ENCODE measurements at places on chromosomes 12 and 14.

DNA sequence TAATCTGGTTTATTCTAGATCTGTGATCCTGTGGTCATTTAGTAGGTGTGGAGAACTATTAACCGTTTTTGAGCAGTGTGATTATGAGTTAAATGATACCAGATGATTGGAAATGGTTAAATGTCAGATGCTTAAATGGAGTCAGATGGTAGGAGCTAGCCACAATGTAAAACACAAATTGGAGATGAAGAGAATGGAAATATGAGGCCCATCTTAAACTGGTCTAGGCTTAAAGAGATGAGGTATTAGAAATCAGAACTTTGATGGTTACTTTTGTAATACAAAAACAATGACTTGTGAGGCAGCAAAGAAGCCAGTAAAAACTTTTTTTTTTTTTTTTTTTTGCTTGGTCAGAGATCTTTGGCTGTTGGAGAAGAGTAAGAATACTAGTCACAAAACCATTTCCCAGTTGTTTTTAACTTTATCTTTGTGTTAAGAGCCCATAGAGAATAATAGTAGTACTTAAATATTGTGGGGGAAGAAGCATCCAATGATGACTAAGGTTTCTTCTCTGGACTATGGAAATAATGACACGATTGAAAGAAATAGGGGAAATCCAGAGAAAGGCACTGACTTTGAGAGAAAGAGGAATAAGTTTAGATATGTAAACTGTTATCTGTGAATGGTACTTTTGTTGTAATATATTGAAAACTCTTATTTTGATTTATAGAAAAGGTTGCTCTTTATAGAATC, 95.9 kb downstream of the WNK1 start:
- no peak for DNase-seq

DNA sequence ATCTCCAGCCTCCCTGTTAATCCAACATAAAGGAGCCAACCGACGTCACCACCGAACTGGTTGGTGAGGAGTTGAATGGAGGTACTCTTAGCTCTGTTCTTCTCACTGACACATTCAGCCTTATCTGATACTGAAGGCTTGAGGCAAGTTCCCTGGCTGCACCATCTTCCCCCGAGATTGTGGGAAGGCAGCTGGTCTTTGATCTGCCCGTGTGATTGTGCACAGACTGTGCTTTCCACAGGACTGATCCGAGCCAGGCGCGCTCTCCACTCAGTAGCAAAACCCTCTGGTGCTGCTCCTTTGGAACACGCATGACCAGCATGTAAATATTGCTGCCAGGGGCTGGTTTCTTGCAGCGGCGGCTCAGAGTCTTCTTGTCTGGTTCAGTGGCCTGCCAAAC, 30.1 kb upstream of the DLK1 start:
- no peak for DNase-seq

DNA sequence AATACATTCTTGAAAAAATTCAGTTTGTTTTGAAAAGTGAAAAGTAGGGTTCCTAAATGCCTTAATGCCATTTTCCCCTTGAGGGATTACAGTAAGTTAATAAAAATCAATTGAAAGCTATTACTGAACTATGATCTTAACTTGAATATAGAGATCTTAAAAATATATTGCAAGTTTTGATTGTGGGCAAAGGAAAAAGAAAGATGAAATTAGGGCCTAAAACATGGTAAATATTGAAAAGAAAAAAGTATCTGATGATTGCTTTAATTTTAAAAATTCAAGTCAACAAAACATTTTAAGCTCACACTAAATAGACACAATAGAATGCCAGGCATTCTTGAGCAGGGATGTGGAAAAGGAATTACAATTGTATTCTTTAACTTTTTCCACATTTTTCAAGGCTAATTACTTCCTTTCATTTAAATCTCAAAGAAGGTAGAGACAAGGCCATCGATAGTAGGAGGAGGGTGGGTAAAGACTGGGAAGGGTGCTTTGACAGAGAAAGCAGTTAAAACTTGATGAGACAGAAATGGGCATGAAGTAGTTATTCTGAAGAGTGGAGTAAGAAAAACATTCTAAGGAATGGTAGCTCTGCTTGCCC, 294.4 kb downstream of the NELL2 start:
- no peak for DNase-seq

GRCh38 chr12:80293347-80293746, 150.7 kb upstream of the PTPRQ start:
- DNase-seq = no peak

DNA sequence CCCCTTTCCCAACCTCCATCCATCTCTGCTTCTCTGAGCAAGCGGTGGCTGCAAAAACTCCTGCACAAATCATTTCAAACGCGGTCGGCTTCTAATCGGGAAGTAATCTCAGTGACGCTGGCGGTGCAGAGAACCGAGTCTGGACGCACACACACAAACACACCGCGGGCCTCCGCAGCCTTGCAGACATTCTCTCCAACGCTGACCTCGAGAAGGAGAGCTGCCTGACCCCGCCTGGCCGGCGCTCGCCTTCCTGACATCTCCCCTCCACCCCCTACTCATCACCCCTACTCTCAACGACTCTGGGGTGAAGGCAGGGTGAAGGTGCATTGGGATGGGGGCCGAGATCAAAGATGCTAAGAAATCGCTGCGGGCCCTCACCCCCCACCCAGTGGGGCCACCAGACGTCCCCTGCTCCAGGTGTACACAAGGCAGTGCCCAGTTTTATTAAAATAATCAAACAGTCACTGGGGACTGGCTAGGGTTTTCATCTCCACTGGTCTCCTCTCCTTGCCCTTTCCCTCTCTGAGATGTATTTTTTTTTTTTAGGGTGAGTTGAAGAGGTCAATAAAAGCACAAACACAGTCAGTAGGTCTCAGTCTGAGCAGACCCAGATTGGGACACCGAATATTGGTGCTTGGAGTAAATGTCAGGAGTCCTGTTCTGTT, 506 bp upstream of the TBX5 start:
- no peak for DNase-seq

DNA sequence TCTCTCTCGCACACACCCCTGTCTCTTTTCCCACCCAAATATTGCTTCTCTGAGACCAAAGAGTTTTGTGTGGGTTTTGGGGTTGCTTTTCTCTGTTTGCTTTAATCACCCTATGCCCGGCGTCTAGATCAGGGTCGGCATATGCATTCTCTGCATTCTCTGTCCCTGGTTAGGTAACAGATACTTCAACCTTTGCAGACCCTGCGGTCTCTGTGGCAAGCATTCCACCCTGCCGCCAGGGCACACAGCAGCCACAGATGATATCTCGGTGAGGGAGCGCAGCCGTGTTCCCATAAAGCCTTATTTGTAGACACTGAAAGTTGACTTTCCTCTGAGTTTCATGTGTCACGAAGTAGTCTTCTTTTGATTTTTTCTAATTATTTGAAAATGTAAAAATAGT, 110.4 kb upstream of the FZD10 start:
- no peak for DNase-seq

DNA sequence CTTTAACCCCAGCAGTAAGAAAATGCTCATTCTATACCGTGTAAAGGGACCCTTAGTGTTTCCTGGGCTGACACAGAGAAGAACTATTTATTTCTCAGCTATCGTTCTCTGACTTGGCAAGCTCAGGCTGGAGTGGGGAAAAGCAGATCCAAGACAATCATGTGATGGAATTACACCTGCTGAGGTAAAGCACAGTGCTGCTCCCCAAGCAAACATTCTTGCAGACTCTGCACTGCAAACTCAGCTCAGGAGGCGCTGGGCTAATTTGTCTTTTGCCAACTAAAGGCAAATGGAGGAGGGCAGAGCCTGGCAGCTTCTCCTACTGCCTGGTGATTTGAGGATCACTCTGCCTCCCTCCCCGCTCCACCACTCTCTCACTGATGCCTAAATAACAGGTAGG, 57.8 kb upstream of the FUT8 start:
- DNase-seq = no peak

DNA sequence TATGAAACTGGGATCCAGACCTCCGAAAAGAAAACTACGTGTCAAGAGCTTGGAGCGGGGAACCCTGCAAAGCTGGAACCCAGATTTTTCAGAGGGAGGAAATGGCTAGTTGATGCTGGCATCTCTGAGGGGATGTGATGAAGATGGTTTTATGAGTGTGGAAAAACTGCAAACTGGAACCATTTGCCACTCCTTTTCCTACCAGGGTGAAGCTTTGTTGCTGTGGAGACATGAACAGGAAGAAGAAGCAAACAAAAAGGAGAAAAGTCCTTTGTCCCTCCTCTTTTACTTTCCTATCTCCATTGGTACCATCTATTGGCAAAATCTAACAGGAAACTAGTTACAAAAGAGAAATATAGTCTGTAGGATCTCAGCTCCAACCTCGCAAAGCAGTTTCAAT, 39.2 kb downstream of the CDK17 start:
- no peak for DNase-seq

DNA sequence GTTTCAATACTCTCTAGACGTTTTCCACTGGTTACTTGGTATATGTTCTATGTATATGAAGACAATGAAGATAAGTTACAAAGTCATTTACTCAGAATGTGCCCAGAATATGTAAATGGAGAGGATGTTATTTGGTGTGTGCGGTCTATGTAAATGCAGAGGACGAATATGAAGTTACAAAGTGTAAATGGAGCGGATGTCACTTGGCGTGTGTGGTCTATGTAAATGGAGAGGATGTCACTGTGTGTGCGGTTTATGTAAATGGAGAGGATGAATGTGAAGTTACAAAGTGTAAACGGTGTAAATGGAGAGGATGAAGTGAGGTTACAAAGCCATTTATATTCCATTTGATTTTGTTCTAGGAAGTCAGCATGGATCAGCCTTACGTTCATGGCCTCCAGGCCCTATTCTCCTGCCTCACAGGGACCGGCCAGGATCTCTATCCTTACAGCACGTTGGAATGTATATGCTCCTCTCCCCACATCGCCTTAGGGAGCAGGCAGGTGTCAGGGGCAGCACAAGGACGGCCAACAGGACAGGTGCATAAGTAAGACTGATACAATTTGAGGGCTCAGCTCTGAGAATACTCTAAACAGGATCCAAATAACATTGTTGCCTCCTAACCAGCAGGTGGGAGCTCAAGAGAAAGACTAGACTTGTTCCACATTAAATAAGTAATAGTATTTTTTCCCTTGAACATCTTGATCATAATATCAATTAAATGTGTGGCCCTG, 42.4 kb downstream of the GLRX5 start:
- DNase-seq = no peak

DNA sequence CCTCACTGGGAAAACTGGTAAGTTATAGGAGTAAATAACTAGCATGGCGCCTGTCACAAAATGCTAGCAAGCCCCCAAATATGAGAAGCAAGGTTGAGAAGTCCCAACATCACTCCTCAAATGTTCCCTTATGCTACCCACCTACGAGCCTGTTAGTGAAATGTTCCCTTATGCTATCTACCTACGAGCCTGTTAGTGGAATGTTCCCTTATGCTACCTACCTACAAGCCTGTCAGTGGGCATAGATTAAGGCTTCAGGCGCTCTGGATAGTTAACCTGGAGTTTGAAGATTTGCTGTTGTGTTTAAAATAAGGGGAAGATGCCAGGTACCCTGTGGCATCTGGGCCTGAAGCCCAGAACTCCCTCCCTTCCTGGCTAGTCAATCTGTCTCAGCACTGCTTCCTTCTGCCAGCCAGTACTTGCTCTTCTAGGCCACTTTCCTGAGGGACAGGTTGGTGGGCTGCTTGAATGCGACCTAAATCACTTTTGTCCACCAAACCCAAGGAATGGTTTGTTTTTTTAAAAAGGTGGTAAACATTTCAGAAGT, 67.1 kb upstream of the SINHCAF start:
- no peak for DNase-seq

DNA sequence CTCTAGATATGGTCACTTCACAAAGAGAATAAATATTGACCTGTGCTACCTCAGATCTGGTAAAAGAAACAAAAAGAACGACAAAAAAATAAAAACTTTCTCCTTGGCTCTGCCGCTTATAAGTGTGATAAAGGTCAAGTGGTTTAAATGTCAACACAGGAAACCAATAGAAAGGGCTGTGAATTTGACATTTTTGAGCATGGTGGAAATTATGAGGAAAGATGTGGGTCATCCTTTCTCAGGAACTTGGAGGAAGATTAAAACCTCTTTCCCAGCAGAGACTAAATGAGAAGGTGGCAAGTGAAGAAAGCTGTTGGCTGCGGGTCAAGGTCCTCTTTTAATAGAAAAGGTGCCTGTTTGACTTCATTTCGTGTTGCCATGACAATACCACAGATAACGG, 28.2 kb downstream of the TESPA1 start:
- no peak for DNase-seq

DNA sequence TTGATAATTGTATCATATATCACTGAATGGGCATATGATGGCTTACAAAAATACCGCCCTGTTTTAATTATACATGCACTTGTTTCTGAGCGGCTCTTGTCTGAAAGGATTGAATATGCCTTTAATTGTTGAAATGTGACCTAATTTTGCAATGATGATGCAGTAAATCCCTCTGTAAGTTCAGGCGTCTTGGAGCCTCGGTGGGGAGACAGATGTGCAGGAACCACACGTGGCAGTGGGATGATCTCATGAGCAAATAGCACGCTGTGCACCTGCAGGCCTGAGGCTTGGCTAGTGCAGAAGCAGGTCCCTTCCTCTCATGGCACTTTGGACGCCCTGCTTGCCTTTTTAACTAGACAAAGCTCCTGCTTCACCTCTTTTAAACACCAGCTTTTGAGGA, 49.3 kb upstream of the ASPG start:
- no peak for DNase-seq

DNA sequence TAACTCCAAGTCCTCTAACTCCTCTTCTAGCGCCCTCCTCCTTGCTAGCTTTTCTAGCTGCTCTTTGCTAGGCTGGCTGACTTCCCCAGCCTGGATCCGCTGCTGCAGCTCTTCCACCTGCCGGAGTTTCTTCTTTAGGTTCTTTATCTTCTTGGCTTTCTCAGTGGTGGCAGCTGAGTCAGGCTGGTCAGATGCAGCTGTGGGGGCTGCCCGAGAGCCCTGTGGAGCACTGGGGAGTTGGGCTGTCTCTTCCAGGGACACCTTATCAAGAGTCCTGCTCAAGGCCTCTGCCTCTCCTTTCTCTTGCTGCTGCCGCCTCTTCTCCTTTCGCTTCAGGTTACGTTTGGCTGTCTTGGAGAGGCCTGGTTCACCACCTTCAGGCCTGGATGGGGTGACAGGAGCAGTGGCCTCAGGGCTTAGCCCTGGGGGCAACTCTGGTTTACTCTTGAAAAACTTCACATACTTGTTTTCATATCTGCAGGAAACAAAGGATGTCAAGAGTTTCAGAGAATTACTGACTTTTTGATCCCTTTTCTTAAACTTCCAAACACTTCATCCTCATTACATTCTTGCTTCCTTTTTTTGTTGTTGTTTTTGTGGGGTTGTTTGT, 25.7 kb downstream of the PYM1 start:
- no peak for DNase-seq

DNA sequence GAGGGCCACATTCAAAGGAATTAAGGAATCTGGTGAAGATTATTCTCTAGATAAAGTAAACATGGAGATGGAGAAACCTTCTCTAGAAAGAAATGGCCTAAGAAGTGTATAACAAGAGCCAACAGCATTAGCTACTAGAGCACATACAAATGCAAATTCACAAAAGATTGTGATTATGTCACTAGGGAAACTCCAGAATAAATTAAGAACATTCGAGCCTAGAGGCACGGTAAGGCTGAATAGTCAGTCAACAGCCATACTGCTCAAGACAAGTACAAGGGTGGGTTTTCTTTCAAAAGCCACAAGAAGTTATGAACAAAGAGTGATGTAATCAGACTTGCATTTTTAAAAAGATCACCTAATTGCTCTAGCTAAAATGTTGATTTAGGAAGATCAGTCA, 25.4 kb downstream of the PPP4R3A start:
- no peak for DNase-seq

All from stimulated activated CD8-positive, alpha-beta memory T cell treated with anti-CD3 and anti-CD28 coated beads, Interleukin-4, amount 100 ng/mL, for 4 hours (primary cell).